ENCODE measurements at places on chromosomes 3 and 15.

- DNase-seq: peak; percentile 1
These were observed 1435.2 kb upstream of the CADM2 start for GRCh38 chr3:83523470-83524073.

- no peak for DNase-seq
These were observed 999 bp downstream of the INSYN1 start for GRCh38 chr15:73751899-73752805.

GRCh38 chr3:149007567-149008257 lies 16.4 kb downstream of the GYG1 start:
- DNase-seq: no peak

DNA sequence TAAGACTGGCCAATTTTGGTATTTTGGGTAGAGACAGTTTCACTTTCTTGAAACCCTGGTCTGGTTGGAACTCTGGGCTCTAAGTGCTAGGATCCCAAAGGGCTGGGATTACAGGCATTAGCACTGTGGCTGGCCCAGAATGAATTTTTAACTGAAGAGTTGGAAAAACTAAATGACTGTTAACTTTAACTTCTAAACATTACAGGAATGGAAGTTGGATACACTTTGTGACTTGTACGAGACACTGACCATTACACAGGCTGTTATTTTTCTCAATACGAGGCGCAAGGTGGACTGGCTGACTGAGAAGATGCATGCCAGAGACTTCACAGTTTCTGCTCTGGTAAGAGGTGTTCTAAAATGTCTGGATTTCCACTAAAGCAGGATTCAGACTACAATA lies 3.5 kb downstream of the EIF4A2 start:
- DNase-seq: no peak

- DNase-seq: no peak
These were observed 5.3 kb upstream of the BCL6 start for GRCh38 chr3:187750513-187751123.

GRCh38 chr3:73319179-73319769 lies 257.8 kb downstream of the EBLN2 start:
- no peak for DNase-seq

DNA sequence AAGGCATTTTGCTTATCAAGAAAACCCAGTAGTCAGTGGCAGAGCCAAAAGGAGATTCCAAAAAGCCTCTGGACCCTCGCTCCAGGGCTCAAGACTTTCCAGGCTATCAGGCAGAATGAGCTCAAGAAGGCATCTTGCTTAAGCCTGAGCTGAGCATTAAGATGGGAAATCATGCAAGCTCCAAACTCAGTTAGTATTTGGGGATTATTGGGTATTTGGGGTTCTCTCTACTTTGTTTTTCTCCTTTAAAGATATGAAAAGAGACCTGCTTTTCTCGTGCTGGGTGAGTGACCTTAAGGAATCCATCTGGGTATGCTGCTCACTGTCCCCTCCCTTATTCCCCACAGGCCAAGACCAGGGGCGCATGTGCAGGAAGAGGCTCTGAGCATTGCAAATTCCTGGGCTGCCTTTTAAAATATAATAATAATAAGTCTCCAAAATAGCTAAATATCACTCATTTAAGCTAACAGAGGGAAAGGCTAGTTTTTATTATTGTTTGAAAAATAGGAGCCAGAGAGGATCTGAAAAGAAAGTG lies 75.4 kb upstream of the HACD2 start:
- DNase-seq: peak; percentile 30

DNA sequence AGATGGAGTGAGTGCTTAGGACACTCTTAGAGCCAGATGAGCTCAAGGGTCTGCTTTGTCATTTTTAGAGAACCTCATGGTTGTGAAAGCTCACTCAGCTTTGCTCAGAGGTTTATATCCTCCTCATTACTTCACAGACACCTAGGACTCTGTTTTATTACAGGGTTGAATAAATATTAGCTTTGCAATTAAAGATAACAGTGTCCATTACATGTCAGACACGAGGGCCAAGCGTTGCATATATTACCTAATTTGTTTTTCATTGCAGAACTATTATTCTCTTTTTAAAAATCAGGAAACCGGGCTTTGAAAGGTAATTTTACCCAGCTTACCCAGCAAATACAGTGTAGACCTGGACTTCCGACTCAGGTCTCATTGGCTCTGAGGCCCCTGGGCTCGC lies 16.1 kb downstream of the MAP6D1 start:
- no peak for DNase-seq

DNA sequence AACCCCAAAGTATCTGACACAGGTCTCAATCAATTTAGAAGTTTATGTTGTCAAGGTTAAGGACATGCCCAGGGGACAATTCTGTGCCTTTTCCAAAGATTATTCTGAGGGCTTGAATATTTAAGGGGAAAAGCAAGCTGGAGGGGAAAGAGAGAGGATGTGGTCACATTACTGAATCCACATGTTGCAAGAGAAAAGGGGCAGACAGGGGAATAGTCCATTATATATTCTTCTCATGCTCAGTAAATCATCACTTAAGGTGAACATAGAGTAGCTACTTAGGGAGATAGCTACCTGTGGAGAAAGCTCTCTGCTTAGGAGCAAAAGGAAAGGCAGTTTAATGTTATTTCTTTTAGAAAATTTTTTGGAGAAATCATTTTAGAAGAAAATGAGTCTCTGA lies 751.6 kb downstream of the SI start:
- DNase-seq: no peak

GRCh38 chr15:31150732-31151231 lies 49.3 kb upstream of the TRPM1 start:
- DNase-seq: no peak

- DNase-seq: no peak
These were observed 455.8 kb downstream of the GABRG3 start for GRCh38 chr15:27426805-27427204.

DNA sequence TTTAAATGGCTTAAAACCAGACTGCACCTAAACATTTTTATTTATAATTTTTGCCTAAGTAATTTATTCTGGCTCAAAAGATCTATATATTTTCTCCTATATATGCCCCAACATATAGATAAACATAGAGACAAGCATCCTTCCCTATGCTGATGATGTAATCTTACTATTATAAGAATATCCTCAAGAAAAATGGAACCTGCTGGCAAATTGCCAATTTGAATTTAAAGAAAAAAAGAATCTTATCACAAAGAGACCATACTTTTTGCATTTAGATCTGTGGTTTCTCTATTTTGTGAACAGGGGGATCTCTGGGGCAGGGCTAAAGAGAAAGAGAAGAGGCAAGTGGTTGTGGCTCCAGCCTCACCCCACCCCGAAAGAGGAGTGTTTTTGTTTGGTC lies 107.2 kb upstream of the CMC1 start:
- DNase-seq: no peak

DNA sequence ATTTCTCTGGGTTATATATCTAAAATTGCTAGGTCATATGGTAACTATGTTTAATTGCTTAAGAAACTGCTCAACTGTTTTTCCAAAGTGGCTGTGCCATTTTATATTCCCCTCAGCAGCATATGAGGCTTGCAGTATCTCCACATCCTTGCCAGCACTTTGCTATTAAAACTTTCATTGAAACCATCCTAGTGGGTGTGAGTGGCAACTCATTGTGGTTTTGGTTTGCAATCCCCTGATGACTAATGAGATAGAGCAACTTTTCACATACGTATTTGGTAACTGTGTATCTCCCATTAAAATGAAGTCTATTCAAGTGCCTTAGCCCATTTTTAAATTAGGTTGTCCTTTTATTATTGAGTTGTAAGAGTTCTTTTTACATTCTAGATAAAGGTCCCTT lies 17.3 kb downstream of the KPNA1 start:
- DNase-seq: peak; percentile 94

DNA sequence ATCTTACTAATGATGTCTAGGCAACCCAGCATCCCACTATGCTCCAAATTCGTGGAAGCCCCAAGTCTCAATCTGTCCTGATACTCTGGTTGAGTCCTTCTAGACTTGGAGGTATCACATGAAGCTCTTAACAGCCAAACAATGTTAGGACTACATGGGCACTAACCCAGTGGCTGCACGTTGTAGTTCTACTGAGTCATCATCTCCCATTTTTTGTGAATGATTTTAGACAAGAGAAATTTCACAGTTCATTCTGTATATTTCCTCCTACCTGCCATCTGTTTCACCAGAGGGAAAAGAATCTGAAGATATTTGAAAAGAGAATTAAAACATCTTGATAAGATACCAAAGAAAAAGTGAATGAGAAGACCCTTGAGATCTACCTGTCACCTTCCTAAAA lies 9.8 kb upstream of the WWTR1 start:
- peak; percentile 30 for DNase-seq

- peak; percentile 70 for DNase-seq
These were observed at the start of gene RFX7 for GRCh38 chr15:56243163-56244037. TSS of gene RFX7 (minus strand) at chr15:56243879. CDS start at chr15:56243285, 594 bp downstream.

DNA sequence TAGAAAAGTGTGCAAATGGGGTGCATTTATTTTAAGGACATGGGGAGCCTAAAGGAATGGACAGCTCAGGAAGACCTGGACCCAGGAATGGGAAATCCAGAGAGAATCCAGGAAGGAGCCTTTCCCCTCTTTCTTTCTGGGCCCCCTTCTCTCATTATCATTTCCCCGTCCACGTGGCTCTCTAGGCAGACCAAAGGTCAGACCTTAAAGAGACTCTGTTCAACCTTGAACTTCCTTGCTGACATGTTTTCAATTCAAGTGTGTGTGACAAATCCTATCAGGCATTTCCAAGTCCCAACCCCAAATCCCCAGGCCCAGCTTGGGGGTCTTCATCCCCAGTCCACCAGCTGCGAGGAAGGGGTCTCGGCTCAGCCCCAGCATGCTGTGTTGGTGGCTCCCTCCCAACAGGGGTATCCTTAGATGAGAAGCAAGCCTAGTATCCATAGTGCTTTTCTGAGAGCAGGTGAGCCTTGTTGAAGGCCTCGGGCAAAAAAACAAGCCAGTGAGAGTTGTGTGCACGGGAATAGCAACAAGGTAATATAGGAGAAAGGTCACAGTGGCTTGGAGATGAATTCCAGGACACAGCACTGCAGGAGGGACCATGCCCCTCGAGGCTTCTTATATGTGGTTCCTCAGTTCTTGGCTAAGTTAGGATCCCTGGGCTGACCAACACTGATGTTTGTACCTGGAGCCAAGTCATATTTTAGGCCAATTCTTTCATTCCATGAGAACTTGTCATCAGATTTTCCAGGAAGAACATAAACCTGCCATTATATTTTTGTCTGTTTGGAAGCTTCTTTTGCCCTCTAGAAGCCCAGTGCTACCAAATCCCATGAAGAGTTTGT lies 130.0 kb downstream of the ASB7 start:
- DNase-seq: peak; percentile 91
